Neural cell (in vitro differentiated cells): ENCODE measurements at places on chromosomes 2 and 18. TPM values are rescaled to one million over a fixed set of nuclear protein-coding genes. Genes with fewer than 3 reads are reported as not detected.

Gene SAG
- 1.1 TPM in 1 of 2 replicates, not detected in the other for polyA plus RNA-seq

Gene ASNSD1
- polyA plus RNA-seq = 61.7 and 94.3 TPM in 2 replicates

Gene WBP1
- 220 and 230 TPM in 2 replicates for polyA plus RNA-seq

Gene CREG2
- 1.1 and 1.2 TPM in 2 replicates for polyA plus RNA-seq

Gene FAM98A
- 14.5 and 25.0 TPM in 2 replicates for polyA plus RNA-seq

Gene FBXO11
- polyA plus RNA-seq = 125 and 132 TPM in 2 replicates

Gene TBC1D8
- 3.6 and 5.3 TPM in 2 replicates for polyA plus RNA-seq

Gene ALPP
- polyA plus RNA-seq = not detected in 2 replicates

Gene CDH2
- 193 and 199 TPM in 2 replicates for polyA plus RNA-seq

Gene CSRNP3
- 62.7 and 66.6 TPM in 2 replicates for polyA plus RNA-seq

Gene PSD4
- 0.30 and 0.67 TPM in 2 replicates for polyA plus RNA-seq

Gene C2orf66
- 1.4 and 2.4 TPM in 2 replicates for polyA plus RNA-seq

Gene TMEM247
- not detected in 2 replicates for polyA plus RNA-seq

Gene CROCC2
- 0.09 TPM in 1 of 2 replicates, not detected in the other for polyA plus RNA-seq

Gene ALPI
- not detected in 2 replicates for polyA plus RNA-seq

Gene EFEMP1
- polyA plus RNA-seq = 2.3 and 2.7 TPM in 2 replicates

Gene MROH2A
- polyA plus RNA-seq = not detected in 2 replicates

Gene IL1RN
- not detected in 2 replicates for polyA plus RNA-seq

Gene ODC1
- 1,046 and 1,107 TPM in 2 replicates for polyA plus RNA-seq

Gene TMEM198
- 39.3 and 44.0 TPM in 2 replicates for polyA plus RNA-seq

Gene TXNDC2
- polyA plus RNA-seq = 0.41 TPM in 1 of 2 replicates, not detected in the other

Gene NLRC4
- not detected in 2 replicates for polyA plus RNA-seq

Gene CTAGE1
- not detected in 2 replicates for polyA plus RNA-seq

Gene DSG4
- polyA plus RNA-seq = not detected in 2 replicates
